Tibial artery (tissue), 4 donors: ENCODE measurements at places on chromosomes 3 and 15.

- DNase-seq = no peak
Observed at GRCh38 chr3:99250272-99250671, 348.8 kb upstream of the DCBLD2 start.

DNA sequence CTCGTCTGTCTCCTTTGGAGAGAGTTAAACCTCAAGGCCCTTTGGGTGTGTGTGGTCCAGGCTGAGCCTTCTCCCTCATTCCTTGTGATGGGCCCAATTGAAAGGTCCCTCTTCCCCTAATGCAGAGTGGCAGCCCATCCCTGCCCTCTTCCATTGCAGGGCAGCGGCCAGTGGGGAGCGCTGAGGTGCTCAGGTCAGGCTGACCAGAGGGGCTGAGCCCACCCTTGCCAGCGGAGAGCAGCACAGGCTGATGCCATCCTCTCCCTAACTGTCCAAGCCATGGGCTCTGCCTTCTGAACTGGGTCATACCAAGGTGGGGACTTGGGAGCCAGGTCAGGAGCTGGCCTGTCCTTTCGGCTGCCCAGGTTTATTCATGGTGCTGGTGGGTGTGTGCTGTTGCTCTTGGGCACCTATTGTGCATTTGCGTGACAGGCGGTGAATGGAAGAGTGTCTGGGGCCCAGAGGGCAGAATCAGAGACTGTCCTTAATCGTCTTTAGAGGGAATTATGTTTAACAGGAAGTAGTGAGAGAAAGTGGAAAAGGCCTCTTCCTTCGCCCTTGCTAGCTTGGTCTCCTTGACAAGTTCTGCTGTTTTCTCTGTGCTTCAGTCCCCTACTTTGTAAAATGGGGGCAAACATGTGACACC, 96.9 kb downstream of the VGLL4 start:
- peak; percentile 18 for DNase-seq

DNA sequence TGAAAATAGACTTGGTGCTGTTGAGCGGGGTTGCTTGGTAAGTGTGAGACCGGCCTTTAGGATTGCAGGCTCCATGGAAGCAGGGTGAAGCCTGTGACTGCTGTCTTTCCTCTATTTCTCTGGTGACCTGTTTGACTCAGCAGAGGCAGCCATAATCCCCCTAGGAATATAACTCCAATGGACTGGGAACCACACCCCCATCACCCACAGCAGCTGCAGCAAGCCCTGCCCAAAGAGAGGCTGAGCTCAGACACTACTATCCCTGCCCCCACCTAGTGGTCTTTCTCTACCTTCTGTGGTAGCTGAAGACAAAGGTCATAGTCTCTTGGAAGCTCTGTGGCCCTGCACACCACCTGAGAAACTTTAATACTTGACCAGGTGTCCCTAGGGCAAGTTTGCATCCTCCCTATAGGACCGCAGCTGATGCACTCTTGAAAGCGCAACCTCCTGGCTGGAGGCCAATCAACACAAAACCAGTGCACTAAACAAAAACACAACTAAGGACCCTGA, 133.6 kb upstream of the MRPL3 start:
- no peak for DNase-seq

GRCh38 chr3:129985113-129985512, 10.6 kb downstream of the TRH start:
- no peak for DNase-seq

- DNase-seq = no peak
Observed at GRCh38 chr3:188558343-188559071, 404.6 kb downstream of the LPP start.

GRCh38 chr3:12585970-12586369, 29.1 kb downstream of the MKRN2 start:
- no peak for DNase-seq

DNA sequence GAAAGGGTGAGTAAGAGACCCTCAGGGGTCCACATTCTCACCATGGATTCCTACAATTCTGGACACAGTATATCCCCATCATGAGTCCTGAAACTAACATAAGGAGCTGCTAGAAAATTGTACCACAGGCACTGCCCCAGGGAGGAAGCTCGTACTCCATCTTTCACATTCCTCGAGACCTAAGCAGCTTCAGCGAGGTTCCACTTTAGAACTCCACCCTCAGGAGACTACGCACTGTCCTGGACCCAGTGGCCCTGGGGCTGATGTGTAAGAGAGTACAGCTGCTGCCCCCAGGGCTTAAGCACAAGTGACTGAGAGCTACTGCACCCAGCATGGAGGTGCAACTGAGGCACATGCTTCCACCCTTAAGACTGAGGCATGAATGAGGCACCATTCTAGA, 352.5 kb downstream of the ZNF385D start:
- DNase-seq = no peak

DNA sequence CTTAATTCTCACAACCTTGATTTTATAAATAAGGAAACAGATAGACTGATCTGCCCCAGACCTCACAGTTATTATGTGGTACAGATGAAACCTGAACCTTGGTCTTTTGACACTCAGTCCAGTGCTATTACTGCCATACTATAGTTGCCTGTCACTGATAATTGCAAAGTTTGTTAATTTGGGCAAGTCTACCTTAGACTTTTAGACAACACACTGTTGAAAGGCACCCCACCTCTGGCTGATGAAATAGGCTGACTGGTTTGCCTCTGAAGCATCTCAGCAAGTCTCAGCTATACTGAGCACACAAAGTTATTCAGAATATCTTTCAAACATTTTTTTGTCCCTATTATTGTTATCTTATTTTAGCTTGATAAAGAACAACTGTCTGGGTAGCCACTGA, 53.1 kb upstream of the MAP4 start:
- no peak for DNase-seq
